Stimulated activated CD4-positive, alpha-beta T cell treated with anti-CD3 and anti-CD28 coated beads, Interleukin-12 subunit alpha, Interleukin-12 subunit beta, amount 100 ng/mL, for 48 hours (primary cell): ENCODE measurements at places on chromosomes 16 and 17.

DNA sequence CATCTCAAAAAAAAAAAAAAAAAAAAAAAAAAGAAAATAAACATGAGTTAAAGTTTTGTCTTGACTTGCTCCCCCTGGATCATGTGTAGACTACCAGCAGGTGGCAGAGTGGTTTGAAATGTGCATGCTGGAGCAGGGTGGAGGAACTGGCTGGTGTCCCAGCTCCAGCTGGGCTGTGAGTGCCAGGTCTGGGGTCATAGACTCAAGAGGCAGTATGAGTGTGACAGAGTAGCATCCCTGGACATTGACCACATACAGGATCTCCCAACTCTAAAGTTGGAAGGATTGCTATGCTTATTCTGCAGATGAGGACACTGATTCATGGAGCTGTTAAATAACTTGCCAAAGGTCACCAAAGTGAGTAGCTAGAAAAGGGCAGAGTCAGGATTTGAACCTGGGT, 198.0 kb upstream of the MPHOSPH6 start:
- DNase-seq, result no peak

- no peak for DNase-seq
These were observed 10.0 kb upstream of the NAGLU start for GRCh38 chr17:42526031-42526444.

DNA sequence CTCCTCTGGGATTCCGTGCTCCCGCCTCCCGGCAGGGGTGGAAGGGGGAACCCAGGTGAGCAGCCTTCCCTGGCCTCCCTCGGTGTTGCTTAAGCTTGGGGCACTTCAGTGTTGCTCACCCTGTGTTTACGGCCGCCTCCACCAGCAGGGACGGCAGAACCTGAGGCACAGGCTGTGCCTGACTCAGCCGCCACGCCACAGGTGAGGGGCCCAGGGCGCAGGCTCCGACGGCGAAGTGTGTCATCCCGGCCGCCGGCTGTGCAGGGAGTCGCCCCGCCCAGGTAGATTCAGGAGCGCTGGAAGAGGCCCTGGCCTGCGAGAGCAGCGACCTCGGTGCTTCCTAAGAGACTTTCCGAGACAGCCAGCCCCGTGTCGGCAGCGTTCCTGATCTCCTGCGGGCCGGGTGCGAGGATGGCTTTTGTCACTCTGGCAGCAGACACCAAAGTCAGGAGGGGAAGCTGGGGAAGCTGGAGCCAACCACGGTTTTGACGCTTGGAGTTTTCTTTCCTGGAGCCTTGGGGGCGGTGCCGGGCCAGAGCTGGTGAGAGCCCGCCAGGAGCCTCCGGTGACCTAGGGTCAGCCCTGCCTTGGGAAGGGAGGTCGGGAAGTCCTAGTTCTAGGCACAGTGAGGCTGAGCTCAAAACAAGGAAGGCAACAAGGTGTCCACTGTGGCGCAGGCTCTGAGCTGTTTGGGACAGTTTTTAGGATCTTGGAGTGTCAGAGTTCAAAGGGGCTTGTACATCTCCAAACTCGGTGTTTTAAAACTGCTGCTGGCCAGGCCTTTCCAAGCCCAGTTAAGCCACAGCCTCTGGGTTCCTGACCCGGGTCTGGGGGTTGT, 2.1 kb downstream of the GSE1 start:
- no peak for DNase-seq

GRCh38 chr17:13415871-13416416, 185.8 kb downstream of the HS3ST3A1 start:
- no peak for DNase-seq

DNA sequence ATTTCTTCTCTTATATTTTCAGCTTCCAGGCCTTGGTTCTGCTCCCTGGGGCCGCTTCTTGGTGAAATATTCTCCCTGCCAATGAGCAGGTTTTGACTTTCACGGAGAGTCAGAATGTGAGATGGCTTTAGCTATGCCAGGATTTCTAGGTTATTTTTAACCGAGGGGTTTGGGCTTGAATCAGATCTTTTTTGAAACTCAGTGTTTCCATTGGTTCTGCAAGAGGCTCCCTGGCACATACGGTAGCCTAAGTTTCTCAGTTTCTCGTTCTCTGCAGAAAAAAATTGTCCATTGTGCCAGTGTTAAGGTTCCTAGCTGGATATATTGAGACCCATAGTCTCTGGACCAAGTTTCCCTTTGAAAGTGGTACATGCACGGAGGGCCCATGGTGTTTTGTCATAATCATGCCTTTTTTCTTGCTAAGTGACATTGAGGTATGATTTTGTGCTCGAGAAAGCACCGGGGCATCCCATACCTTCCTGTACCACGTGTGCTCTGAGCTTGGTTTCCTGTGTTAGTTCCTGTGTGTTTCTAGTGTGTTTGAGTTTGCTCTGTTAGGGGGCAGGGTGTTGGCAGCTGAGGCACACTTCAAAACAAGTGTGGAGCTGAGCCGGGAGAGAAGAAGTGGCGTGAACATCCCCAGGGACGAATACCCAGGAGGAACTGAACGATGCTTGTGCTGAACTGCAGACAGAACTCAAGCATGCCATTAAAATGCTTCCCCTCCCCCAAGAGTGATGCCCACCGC, 127.2 kb downstream of the HS3ST3B1 start:
- DNase-seq, result no peak

- no peak for DNase-seq
These were observed 68.1 kb upstream of the ZNF750 start for GRCh38 chr17:82907797-82908542.

- no peak for DNase-seq
These were observed 174.0 kb downstream of the KATNIP start for GRCh38 chr16:27723711-27724481.

- no peak for DNase-seq
These were observed 98.4 kb upstream of the PLCG2 start for GRCh38 chr16:81680444-81681275.
